ENCODE measurements at places on chromosomes 11 and 22.
A peak's percentile ranks its signal among the peaks of the same experiment; 100 is the strongest.

DNA sequence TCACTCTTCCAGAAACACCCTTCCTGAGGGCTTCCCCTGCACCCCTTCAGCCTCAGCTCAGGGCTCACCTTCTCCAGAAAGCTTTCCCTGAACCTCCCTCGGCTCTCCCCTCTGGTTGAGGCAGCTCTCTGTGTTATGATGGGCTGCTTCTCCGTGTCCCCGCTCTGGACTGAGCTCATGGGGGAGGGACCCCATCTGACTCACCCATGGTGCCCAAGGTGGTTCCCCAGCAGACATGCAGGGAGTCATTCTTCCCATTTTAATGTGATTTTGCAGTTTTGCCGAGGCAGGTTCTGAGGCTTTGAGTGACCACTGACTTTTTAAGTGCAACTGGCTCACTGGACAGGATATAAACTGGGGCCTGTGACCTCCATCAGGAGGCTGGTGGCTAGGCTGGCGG lies 495.1 kb downstream of the TBC1D22A start:
- no peak for DNase-seq

GRCh38 chr11:118217575-118217974 lies 7.2 kb downstream of the JAML start:
- no peak for DNase-seq

- no peak for DNase-seq
These were observed 35.8 kb downstream of the TNKS1BP1 start for GRCh38 chr11:57288771-57289579.

GRCh38 chr11:35419830-35420333 lies 524 bp upstream of the SLC1A2 start:
- peak; percentile 13 for DNase-seq

DNA sequence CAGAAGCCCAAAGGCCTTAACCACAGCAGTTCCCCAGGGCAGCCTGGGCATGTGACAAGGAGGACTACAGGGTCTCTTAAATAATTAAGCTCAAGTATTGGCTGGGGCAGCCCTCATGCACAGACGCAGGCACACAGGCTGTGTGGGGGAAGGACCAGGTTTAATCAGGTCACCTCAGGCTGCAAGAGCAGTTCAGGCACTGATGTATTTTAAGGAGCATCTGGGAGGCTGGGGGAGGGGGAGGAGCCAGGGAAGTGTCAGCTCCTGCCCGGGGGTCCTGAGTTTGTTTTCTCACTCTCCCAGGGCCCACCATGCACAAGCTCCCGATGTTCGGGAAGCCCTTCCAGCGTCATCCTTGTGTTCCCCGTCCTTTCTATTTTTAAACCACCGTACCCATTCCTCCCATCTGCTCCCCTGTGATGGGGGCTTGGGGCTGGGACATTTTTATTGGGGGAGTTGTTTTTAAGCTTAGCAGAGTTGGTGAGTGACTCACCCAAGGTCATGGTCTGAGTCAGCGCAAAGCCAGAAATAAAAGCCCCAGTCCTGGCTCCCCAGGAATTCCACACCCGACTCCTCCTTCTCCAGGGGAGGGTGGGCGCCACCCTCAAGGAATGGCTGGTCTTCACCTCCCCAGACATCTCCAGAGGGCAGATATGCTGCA lies 2.4 kb downstream of the CSDC2 start:
- no peak for DNase-seq

DNA sequence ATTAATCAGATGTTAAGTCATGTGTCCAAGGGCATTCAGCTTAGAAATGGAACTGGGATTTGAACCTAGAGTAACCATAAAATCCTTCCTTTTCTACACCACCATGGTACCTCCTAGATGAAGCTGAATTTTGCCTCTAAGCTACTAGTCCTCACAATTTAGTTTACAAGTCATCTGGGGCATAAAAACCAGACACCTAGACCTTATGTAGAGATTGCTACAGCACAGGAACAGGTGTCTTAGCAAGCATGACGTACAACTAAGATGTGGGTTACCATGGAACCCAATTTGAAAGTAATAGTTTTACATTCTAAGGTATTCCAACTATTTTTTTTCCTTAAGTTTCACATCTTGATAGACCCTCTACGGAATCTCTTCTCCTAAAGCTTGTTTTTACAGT lies 9.2 kb downstream of the TMEM216 start:
- DNase-seq, result no peak

DNA sequence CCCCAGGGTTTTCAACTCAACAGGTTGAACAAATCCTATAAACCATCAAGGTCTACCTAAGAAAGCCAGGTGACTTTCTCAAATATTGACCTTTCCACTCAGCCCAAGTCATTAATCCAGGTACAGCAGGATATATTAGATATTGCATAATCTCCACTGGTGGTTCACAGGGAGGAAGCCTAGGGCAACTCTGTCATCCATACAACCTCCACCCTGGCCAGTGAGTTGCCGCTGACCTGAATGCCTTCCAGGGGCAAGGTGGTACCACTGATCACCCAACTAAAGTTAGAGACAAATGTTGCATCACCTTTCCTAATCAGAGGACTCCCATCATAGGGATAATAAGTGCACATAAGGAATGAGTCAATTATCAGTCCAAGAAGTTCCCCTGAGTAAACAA lies 22.9 kb downstream of the GUCD1 start:
- DNase-seq, result no peak

DNA sequence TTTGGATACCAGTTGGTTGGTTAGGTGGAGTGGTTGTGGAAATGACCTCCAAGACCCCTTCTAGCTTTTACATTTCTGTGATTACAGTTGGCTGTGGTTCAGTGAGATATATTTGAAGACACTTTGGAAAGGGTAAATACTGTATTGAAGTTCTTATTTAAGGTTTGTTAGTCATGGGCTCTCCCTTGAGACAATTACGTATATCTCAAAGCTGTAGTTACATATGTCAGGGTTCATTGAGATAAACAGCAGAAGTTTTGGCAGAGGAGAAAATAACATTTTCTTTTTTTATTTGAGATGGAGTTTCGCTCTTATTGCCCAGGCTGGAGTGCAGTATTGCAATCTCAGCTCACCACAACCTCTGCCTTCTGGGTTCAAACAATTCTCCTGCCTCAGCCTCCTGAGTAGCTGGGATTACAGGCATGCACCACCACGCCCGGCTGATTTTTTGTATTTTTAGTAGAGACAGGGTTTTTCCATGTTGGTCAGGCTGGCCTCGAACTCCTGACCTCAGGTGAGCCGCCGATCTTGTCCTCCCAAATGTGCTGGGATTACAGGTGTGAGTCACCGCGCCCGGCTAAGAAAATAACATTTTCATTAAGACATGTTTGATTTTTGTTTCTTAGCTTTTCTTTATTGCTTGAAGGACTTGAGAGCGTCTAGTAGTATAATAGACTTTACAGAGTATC lies 1.9 kb downstream of the RNF121 start:
- no peak for DNase-seq

DNA sequence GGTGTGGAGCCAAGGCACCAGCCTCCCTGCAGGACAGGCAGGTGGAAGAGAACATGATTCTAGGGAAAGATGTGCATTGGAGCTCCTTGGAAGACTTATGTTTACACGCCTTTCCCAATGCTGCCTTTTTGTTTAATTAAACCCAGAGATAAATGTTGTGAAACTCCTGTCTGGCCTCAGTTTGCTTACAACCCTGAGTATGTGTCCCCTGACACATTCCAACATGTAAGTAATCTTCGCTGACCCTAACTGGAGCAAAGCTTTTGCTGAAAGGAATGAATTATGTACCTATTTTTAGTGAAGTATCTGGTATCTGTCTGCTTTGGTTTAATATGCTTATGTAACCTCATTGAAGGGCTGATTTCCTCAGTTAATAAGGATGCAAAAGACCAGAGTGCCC lies 56.7 kb downstream of the APIP start:
- no peak for DNase-seq

- peak; percentile 92 for DNase-seq
These were observed 29.8 kb downstream of the SREBF2 start for GRCh38 chr22:41862530-41863266.

- no peak for DNase-seq
These were observed 4485.9 kb upstream of the OR11H1 start for GRCh38 chr22:11042116-11042515.

Data from NCI-H524 treated with DMSO at 0.1 percent for 48 hours (cell line).